GM12878 (cell line): ENCODE measurements at places on chromosomes 5 and 9.

DNA sequence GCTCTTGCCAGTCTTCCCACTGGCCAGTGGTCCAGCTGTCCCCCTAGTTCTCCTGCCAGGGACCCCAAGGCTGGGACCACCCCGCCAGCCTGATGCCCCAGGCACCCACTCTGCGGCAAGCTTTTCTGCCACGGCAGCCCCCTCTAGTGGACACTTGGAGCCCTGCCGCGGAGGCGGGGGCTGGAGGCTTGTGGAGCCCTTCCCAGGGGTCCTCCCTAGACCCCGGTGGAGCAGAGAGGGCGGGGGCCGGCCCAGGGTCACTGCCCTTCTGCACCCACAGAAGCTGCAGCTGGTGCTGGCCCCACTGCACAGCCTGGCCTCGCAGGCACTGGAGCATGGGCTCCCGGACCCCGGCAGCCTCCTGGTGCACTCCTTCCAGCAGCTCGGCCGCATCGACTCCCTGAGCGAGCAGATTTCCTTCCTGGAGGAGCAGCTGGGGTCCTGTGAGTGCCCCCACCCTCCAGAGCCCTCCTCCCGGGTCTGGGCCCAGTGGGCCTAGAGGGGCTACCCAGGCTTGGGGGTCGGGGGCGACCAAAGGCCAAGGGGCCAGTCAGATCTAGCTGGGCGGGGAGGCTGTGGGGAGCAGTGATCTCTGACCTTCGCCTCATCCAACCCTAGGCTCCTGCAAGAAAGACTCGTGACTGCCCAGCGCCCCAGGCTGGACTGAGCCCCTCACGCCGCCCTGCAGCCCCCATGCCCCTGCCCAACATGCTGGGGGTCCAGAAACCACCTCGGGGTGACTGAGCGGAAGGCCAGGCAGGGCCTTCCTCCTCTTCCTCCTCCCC, 9.1 kb downstream of the EGFL7 start:
- no peak for DNase-seq

DNA sequence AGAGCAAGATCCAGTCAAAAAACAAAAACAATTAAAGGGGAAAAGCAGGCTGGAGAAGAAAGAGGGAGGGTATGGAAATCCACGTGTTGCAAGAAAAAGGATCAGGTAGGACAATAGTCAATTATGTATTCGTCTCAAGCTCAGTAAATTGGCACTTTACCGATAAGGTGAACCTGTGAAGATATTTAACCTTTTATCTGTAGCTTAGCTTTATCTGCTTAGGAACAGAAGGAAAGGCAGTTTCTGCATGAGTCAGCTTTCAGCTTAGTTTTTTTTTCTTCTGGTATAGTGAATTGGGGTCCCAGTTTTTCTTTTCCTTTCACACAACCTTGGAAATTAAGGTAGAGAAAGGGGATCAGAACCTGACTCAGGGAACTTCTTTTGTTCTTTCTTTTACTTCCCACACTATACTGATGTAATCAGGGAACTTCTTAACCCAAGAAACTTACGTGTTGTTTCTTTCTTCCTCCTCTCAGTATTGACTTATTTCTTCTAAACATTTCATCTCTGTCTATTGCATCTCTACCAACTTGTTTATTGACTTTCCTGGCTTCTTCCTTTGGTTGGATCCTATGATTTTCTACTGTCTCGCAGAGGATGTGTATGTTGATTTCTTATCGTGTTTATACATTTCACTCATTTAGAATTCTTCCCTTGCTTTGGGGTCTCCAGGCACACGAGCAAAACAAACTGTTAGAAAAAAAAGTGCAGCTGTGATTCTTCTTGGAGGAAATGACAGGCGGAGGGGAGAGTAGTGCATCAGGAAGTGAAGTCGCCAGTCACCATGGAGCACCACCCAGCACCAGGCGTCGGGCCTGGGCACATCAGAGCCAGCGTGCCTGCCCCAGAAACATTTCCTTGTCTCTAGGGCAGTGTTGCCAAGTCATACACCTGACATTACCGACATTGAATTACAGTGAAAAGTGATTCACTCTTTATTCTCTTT, 123.0 kb upstream of the LHFPL2 start:
- no peak for DNase-seq

- DNase-seq = no peak
Observed at GRCh38 chr5:53326424-53327153, 153.8 kb upstream of the FST start.

DNA sequence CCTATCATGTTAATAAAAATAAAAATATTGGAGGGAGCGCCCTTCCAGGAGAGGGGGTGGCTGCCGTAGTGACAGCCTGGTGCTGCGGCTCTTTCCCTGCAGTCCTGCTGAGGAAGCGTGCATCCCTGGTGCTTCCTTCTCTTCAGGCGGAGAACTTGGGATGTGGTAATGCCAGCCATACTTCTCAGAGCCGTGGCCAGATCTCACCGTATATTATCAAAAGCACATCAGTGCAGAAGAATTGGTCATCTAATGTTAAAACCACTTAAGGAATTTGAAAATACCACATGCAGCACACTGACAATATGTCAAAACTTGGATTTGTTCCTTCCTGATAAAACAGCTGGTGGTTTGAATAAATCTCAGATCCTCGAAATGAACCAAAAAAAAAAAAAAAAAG, 17.7 kb downstream of the C9orf40 start:
- DNase-seq = no peak

- no peak for DNase-seq
Observed at GRCh38 chr5:1208221-1208742, 6.9 kb downstream of the SLC6A19 start.

- DNase-seq = no peak
Observed at GRCh38 chr9:37446401-37446800, 18.8 kb downstream of the ZBTB5 start.

GRCh38 chr9:30915451-30915850, 1469.0 kb upstream of the ACO1 start:
- DNase-seq = no peak

GRCh38 chr9:129316281-129317030, 138.4 kb upstream of the IER5L start:
- no peak for DNase-seq

GRCh38 chr9:92257327-92257726, 36.2 kb downstream of the IARS1 start:
- DNase-seq = no peak

DNA sequence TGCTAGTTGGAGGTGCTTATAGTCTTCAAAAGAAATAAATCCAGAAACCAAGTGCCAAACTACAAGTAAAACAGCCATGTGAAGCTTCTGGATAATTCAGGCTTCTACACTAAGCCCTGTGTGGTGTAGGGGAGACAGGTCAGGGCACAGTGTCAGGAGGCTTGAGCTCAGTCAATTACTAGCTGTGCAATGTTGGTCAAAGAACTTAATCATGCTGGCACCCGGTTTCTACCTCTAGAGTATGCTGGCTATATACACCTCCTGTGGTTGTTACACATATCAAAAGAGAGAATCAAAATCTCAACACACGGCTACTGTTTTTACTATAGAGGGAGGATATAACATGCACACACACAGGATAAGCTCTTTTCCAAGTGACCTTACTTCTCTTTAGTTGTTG, 469.7 kb upstream of the ZNF462 start:
- no peak for DNase-seq

DNA sequence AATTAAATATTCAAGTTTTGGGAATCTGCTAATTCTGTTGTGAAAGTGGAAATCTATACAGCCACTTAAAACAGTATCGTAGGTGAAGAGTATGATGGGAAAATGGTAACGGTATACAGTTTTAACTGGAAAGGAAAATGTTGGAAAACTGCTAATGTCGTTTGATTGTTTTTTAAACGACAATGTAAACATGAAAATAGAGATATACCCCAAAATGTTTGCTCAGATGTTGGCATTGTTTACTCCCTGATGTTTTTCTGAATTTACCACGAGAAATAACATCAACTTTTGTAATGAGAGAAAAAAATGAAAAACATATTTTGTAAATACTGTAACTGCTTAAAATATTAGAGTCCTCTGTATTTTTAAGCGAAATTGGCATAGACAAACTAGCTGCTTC, 2.7 kb downstream of the MATR3 start:
- DNase-seq = no peak

- DNase-seq = no peak
Observed at GRCh38 chr9:3526165-3526996, 580 bp upstream of the RFX3 start.

GRCh38 chr5:105544300-105544699, 1981.7 kb upstream of the NUDT12 start:
- DNase-seq = no peak

DNA sequence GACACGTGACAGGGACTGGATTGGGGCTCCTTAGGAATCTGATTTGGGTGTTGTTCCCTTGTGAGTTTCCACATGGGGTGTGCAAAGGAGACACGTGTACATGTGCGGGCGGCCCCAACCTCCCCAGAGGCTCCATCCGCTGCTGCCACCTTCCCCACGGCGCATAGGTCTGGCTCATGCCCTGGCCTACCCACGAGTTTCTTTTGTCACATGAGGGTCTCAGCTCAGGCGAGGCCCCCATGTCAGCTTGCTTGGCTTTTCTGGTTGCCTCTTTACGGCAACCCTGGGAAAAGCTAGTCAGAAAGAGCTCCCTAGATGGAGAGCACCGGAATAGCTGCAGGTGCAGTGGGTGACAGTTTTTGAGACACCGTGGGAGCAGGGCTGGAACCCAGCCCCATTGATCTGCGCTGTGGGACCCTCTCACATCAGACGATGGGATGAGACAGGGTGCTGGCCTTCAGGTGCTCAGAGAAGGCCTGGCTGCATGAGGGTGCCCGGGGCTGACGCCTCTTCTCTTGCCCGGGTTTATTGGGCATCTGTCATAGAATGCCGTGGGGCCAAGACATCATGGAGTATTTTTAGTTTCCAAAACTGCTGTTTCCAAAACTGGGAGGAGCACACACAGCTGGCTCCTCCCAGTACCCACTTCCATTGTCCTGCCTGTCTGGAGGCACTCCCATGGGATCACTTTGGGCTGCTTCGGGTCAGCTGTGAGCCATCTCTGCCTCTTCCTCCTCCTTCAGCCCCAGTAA, 107.8 kb downstream of the WNK2 start:
- DNase-seq = no peak

- DNase-seq = no peak
Observed at GRCh38 chr5:76859591-76860247, 9.9 kb downstream of the S100Z start.

DNA sequence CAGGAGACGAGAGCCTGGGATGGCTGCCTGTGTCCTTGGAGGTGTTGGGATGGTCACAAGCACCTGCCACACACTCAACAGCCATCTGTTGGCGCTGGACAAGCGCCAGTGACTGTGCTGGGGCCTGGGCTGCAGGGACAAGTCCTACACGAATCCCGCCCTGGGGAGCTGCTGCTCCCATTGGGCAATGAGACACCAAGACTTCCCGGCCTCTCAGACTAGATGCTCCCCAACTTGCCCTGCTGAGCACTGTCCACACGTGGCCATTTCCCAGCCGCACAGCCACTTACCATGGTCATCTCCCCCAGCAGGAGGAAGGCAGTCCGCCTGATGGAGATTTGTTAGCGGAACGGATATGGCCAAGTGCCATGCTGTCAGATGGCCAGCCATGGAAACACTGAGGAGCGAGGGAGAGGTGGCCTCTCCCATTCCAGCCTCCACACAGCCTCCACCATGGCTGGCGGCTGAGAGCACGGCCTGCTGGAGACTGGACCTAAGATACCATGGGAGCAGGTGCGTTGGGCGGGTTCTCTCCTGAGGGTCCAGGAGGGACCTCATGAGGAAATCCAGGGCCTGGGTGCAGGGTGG, 43.9 kb downstream of the PRRT1B start:
- no peak for DNase-seq

DNA sequence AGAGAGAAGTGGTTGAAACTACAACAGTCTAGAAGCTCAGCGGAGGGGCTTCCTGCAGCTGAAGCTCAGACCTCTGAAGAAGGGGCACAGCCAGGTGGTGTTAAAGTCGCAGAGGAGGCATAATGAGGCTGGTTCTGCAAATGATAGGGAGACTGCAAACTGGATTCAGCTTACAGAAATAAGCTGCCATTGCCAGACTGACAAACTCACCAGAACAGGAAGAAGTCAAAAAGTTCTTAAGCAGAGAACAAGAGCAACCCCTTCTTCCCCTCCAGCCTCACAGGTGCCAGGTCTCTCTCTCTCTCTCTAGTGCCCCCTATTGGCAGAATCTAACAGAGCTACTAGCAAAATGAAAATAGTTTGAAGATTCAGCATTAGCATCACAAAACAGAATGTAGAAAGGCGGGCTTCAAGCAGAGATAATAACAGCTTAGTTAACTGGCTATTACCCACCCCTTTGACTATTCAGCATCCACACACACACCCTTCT, 76.7 kb downstream of the GRAMD2B start:
- DNase-seq = no peak

DNA sequence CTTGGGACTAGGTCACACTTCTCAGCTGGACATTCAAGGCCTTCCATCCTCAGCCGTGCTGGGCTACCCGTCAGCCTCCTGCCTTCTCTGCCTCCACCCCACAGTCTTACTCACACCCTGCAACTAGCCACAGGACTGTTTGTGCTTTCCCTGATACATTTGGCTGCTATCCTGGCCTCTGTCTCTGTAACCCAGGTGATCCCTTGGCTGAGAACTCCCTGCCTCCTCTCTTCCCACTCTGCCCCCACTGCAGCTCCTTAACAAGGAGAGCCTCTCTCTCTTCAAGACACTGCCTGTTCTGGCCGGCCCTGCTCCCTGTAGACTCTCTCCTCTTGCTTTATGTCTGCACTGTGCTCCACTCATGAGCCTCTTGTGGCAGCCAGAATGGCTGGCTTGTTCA, 120.6 kb downstream of the MSX2 start:
- DNase-seq = no peak

DNA sequence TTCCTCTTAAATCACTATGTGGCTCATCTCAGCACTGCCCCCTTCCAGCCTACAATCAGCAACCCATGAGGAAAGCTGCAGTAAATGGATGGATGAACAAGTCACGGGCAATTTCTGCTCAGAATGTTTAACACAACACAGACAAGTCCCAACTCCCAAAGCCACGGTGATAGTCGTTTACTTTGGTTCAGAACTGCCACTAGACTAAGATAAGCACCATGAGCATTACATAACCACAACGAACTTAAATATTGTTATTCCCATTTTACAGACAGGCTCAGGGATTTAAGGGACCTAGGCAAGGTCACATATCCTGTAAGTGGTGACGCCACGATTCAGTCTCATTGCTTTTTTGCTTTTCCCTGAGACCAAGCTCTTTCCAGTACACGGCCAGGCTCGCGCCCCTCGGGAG, 2.0 kb upstream of the SMIM27 start:
- no peak for DNase-seq
